ENCODE measurements at places on chromosomes 1 and 21.
A peak's percentile ranks its signal among the peaks of the same experiment; 100 is the strongest.

- DNase-seq, result no peak
Observed at GRCh38 chr1:41518471-41518870, 34.0 kb upstream of the EDN2 start.

DNA sequence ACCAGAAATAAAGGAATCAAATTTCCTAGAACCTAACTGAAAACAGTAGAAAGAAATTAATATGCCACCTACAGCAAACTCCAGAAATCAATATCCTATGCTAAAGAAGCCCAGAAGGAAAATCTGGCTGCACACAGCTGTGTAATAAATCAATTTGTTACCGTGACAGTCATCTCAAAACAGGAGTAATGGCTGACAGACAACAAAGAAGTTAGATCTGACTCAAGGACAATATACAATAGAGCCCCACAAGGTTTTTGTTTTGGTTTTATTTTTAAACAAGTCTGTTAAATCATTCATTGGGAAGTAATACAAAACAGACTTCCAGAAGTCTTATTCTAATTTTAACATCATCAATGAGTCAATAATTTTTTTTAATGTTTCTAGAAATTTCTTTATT is 168.4 kb downstream of the RERE start:
- DNase-seq, result no peak

GRCh38 chr1:201452866-201453265 is 16.1 kb downstream of the PHLDA3 start:
- no peak for DNase-seq

- DNase-seq, result peak; percentile 43
Observed at GRCh38 chr1:114352797-114353196, 158.2 kb downstream of the TRIM33 start.

- DNase-seq, result no peak
Observed at GRCh38 chr1:184194236-184194635, 142.7 kb downstream of the TSEN15 start.

DNA sequence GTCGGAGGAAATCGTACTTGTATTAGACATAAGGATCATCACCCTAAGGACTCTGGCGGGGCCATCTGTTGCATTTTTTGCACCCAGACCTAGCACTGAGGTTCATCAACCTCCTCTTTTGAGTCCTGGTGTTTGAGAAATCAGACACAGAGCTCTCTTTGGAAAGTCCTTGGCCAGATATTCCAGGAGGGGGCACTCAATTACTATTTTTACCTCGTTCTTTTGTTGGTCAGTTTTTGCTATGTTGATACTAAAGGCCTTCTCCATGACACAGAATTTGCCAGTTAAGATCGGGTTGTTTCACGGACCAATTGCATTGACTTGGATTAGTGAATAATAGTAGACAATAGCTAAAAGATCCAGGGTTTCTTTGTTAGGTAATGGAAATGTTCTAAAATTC is 711.2 kb downstream of the KCNT2 start:
- DNase-seq, result no peak

DNA sequence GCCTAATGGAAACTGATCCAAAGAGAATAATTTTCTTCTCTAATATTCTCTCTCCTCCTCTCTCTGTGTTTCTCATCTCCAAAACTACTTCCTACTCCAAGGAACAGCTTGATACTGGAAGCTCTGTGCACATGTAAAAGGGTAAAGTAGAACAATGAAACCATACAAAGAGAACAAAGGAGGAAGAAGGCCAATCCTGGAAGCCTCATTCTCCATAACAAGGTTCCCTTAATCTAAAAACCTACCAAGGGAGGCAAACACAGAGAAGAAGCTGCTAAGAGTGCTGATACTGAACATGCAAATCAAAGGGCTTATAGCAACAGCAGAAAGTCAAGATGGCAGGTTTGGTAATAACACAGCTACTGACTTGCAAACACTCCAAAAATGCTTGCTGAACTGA is 44.4 kb downstream of the SIPA1L2 start:
- no peak for DNase-seq

DNA sequence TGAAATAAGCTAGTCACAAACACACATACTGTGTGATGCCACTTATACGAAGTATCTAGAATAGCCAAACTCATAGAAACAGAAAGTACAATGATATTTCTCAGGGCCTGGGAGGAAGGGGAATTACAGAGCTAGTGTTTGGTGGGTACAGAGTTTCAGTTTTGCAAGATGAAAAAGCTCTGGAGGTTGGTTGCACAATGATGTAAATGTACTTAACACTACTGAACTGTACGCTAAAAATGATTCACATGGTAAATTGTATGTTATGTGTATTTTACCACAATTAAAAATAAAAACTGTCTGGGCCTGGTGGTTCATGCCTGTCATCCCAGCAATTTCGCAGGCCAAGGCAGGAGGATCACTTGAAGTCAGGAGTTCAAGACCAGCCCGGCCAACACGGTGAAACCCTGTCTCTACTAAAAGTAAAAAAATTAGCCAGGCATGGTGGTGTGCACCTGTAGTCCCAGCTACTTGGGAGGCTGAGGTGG is 15.3 kb upstream of the FHAD1 start:
- no peak for DNase-seq

DNA sequence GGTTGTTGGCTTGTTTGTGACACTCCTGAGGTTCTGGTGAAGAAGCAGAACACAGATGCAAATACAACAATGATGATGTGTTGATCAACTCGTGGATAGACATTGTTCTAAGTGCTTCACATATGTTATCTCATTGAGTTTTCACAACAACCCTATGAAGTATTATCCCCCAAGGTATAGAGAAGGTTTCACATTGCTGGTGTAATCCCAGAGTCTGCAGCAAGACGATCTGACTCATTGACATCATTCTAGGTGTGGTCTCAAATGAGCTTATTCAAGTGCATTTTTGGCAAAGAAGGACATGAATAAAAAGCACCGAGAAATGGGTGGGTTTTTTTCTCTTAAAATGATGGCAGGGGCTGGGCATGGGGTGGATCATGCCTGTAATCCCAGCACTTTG is 64.1 kb upstream of the SCAF4 start:
- peak; percentile 18 for DNase-seq

- no peak for DNase-seq
Observed at GRCh38 chr1:11374748-11375110, 101.7 kb downstream of the UBIAD1 start.

GRCh38 chr1:115771847-115772457 is 3.4 kb upstream of the CASQ2 start:
- DNase-seq, result peak; percentile 91
